ENCODE measurements at places on chromosomes 1 and 21.

DNA sequence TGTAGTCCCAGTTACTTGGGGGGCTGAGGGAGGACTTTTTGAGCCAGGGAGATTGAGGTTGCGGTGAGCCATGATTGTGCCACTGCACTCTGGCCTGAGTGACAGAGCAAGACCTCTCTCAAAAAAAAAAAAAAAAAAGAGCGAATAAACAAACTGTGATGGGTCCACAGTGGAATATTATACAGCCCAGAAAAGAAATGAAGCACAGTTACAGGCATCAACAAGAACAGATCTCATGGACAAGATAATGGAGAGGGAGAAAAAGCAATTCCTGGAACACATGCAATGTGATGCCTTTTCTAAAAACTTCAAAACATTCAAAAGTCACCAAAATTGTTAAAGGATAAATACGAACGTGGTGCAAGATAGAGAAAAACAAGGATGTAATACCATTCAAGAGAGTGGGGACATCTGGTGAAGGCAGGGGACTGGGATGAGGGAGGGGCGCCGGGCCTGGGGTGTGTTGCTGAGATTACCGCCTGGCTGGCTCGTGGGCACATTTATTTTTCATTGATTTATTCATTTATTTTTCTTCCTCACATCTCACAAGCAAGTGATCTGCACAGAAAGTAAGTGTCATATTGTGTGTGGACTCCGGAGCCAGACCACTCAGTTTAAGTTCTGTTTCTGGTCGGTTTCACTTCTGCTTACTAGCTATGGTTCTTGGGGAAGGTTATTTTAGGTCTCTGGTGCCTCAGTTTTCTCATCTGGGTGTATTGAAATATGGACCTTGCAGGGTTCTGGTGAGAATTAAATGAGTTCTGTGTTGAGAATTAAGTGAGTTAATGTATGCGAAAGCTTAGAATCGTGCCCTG, 30.1 kb downstream of the ABCG1 start:
- no peak for DNase-seq

GRCh38 chr1:8189931-8190483, 127.9 kb upstream of the SLC45A1 start:
- DNase-seq: no peak

- DNase-seq: no peak
Measured at GRCh38 chr1:41794031-41794430, 124.7 kb downstream of the HIVEP3 start.

- DNase-seq: no peak
Measured at GRCh38 chr1:224779536-224779935, 149.9 kb upstream of the DNAH14 start.

DNA sequence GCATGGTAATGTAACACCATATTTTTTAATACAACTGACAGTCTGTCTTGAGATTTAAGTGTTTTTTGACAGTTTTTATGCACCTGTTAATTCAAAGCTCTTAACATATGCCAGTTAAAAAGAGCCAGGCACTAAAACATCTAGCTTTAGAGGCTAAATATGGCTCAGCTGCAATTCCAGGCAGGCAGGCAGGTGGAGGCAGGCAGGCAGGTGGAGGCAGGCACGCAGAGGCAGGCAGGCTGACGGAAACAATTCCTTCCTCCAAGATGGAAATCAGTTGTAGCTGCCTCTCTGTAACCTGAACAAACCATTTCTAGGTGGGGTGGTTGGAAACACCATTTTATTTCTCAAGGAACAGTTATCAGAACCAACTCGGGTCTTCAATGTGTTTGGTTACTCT, 51.2 kb downstream of the GORAB start:
- no peak for DNase-seq

DNA sequence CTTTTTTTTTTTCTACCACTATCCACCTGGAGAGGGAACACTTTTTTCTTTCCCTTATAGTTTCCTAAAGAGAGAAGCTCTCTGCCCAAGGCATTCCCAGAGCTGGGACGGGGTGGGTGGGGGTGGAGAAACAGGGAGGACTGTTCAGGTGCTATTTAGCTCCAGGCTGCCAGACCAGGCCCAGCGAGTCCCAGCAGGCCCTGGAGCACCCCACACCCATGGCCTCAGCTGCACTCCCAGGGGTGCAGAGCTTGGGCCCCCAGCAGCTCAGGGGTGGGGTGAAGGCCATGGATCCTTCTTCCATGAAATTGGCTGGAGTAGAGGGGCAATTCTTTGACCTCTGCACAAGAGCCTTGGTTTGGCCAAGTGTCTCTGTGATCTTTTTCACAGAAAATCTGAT, 4.1 kb downstream of the ETV3L start:
- DNase-seq: no peak

DNA sequence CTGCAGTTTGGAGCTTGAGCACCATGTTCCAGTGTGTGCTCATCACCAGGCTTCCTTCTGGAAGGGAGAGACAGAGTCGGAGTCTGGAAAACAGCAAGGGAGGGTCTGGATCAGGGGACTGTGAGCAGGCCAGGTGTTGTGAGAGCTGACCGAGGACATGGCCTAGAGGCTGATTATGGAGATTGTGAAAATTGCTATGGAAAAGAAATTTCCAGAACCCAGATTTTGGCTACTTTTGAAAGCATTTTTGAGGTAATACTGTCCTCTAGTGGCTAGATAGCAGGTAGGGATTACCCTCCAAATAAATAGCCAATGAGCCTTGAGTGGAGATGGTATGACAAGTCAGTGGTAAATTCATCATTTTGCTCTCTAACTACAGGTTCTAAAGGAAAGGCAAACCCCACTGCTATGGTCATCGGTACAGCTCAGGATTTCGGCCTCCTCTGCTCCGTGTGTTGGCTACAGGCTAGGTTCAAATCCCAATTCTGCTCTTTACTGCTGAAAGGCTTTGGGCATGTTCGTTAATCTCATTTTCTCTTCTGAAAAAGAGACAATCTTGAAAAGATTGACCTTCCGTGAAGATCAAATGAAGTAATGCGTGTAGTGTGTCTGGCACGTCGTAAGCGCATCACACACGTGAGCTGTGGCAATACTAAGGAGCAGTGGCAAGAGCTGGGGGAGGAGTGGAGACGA, 1.0 kb upstream of the HAO2 start:
- DNase-seq: peak; percentile 18

DNA sequence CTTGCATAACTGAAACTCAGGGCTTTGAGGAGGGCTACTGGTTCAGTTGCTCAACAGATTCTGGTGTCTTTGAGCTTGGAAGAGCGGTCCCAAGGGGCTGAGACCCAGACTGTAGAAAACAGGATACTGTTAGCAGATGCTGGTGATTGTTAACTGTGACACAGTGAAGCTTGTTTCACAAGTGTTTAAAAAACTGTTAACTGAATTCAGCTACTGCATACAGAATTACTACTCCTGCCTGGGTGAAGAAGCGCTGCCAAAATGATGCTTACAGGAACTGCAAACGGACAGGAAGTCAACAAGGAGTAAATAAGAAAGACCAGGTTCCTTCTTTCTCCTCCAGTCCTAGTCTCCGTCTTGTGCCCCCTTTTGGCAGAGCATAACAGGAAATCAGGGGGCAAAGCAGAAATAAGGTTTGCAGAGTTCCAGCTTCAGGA, 195.3 kb upstream of the USP25 start:
- no peak for DNase-seq

- no peak for DNase-seq
Measured at GRCh38 chr1:147349533-147349932, 107.0 kb downstream of the CHD1L start.

- no peak for DNase-seq
Measured at GRCh38 chr1:3261007-3261968, 192.3 kb downstream of the PRDM16 start.

- DNase-seq: peak; percentile 53
Measured at GRCh38 chr1:203625628-203626019, 1.0 kb upstream of the ATP2B4 start.
